ENCODE measurements at places on chromosomes 2 and 18.

GRCh38 chr2:10790228-10790973 lies 22.2 kb downstream of the PDIA6 start:
- no peak for DNase-seq

- no peak for DNase-seq
Measured at GRCh38 chr2:100960688-100961087, 41.4 kb upstream of the RPL31 start.

- DNase-seq: peak; percentile 96
Measured at GRCh38 chr2:133324150-133324561, 244.1 kb downstream of the NCKAP5 start.

GRCh38 chr2:99899058-99899855 lies 243.1 kb downstream of the AFF3 start:
- no peak for DNase-seq

DNA sequence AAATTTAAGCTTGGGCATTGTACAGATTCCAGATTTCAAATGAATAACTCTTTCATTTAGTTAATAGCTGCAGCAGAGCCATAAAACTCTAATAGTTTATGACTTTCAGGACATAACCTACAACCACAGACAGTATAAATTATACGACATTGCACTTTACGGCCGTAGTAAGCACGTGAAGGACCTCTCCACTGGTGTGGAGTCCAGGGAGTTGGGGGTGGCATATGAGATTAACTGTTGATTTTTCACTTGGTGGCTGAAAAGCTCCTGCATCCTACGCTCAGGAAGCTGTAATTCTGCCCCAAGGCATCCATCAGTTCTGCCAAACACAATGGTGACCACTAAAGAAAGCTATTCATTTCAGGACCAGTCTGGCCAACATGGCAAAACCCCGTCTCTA lies 376.2 kb downstream of the SOX11 start:
- no peak for DNase-seq

DNA sequence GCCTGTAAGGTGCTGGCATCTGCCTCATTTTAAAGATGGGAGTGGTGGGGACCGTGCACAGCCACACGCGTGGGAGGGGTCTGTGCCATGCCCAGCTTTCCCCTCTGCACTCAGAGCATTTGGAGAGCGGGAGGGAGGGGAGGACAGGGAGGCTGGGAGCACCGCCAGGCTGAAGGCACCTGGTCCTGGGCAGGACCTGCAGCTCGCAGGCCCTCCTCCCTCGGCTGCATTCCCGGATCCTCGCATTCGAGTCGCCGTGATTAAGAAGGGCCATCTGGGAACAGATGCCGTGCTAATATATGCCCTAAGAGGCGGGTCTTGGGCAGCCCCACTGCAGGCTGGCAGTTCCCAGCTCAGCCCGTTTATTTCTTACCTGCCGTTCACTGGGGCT lies 84.0 kb downstream of the PTGR3 start:
- no peak for DNase-seq

- no peak for DNase-seq
Measured at GRCh38 chr2:129861666-129862288, 117.7 kb upstream of the RAB6C start.

- peak; percentile 9 for DNase-seq
Measured at GRCh38 chr18:58097121-58097906, 53.3 kb downstream of the NEDD4L start.

DNA sequence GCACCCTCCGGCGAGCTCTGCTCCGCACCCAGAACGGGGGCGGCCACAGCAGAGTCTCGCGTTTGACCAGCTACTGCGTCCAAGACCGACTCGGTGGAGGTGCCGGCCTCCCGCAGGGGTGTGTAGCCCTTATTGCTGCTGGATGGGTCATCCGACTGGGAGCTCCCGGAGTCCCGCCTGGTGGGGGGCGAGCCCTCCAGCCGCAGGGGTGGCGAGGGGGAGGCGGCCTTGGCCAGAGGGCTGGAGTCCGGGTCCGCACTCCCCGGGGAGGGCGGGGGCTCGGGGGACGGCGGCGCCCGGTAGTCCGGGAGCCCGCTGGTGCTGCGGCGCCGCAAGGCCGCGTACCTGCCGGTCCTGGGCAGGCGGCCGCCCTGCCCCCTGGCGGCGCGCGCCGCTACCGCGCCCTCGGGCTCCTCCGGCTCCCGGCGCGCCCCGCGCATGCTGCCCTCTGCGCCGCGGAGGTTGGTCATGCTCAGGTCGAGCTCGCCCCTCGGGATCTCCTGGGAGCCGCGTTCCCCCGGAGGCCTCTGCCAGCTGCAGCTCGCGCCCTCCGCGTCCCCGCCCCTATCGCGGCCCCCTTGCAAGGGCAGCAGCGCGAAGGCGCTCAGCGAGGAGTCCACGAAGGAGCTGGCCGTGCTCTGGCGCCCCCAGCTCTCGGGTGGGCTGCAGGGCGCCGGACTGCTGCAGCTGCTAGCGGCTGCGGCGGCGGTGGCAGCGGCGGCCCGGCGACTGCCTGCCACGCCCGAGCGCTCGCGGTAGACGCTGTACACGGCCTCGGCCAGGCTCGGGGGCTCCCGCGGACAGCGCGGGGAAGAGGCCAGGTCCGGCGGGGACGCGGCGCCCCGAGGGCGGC lies 4.8 kb downstream of the TMEM200C start:
- peak; percentile 27 for DNase-seq

DNA sequence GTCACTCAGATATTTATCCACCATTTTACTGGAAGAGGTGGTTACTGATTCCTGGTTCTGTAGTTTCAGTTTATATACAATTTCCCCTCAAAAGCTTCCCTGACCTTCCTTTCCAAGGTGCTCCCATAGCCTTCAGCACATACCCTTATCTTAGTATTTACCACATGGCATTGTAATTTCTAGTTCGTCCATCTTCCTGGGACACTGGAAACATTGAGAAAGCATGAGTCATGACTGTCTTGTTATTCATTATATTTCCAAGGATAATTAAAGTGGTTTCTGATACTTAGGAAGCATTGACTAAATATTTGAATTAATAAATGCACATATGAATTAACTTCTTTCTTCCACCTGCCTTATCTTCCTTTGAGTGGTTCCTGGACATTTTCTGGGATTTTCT lies 203.8 kb downstream of the ETAA1 start:
- DNase-seq: peak; percentile 65

GRCh38 chr18:69956057-69956456 lies 8.4 kb upstream of the CD226 start:
- no peak for DNase-seq

- no peak for DNase-seq
Measured at GRCh38 chr18:39500306-39500705, 1934.7 kb upstream of the CELF4 start.

DNA sequence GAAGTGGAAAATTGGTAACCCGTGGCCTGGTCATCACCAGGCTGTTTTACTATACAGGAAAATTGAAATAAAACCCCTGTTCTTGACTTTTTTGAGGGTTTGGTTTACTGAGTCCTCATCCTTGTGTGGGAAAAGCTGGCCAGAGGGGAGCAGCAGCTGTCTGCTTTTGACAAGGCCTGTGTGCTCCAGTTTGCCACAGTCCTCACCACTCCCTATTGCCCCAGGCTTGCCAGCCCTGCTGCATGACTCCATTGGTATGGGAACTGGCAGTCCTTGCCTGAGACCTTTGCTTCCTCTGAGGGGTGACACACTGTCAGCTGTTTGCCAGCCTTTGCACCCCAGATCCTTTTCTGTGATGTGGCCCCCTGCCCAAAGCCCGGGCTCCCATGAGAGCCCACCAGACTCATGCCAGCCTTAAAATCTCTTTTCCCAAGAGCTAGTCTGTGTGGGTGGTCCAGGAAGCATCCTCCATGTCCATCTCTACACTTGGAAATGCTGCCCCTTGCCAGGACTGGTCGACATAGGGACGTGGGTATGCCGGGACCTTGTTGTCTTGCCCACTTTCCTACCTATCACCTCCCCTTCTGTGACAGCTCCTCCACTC lies 39.0 kb downstream of the GLI2 start:
- no peak for DNase-seq

GRCh38 chr2:96760986-96761832 lies 507 bp downstream of the CNNM4 start:
- no peak for DNase-seq

DNA sequence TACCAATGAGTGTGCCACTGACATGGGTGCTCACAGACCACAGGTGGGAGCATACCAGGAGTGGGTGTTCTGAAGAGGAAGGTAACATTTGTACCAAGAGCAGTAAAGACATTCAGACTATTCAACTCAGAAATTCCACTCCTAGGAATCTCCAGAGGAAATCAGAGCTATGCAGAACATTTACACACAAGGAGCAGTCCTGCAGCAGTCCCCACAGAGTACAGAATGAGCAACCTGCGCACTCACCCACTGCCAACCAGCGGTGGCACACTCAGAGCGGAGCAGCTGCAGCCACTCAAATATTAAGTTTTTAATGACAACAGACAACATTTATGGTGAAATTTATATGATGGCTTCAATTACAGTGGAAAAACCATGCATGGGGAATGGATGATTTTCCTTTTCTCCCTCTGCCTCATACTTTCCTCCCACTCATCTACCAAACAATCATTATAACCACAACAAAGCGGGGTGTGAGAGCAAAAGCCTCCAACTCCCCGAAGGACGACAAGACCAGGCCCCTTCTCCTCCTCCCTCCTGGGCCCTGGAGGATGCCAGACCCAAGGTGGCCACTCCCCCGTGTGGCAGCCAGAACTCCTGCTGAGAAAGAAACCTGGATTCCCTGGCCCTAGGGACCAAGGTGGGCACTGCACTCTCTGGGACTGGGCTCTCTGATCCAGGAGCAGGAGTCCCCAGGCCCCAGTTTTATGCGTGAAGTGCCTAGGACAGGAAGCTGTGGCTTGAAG lies 5.4 kb downstream of the HS6ST1 start:
- DNase-seq: no peak

DNA sequence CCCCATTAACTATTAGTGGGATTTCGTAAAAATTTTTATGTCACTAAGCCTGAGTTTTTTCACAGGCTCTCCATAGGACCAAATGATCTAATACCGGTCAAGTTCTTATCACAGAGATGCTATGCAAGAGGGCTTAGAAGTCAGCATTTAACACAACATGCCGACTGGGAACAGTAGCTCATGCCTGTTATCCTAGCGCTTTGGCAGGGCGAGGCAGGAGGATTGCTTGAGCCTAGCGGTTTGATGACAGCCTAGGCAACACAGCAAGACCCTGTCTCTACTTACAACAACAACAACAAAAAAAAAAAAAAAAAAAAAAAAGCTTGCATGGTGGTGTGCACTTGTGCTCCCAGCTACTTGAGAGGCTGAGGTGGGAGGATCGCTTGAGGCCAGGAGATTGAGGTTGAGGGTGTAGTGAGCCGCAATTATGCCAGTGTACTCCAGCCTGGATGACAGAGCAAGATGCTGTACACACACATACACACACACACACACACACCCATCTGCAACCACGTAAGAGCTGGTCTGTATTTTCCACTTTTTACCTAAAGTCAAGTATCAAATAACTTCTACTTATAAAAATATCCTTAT lies 67.6 kb upstream of the FAM124B start:
- no peak for DNase-seq

DNA sequence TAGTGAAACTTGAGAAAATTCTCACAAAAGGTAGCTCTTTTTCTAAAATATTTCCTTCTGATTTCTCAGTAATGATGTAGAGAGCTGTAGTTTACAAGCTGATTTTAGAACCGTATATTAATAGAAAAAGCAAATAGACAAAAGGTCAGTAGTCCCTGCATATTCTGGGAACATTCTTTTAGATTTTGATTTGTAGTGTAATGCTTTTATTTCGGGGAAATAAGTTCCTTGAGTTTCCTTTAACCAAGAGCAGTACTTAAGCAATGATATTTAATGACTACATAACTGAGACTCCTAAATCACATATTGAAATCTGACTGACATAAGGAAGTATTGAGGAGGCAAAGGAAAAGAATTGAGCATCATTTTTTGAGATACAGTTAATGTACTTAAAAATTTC lies 22.4 kb downstream of the NBEAL1 start:
- no peak for DNase-seq

- peak; percentile 89 for DNase-seq
Measured at GRCh38 chr2:146370826-146371225, 1474.0 kb upstream of the ACVR2A start.

GRCh38 chr2:175312137-175312536 lies 130.6 kb upstream of the ATP5MC3 start:
- no peak for DNase-seq

DNA sequence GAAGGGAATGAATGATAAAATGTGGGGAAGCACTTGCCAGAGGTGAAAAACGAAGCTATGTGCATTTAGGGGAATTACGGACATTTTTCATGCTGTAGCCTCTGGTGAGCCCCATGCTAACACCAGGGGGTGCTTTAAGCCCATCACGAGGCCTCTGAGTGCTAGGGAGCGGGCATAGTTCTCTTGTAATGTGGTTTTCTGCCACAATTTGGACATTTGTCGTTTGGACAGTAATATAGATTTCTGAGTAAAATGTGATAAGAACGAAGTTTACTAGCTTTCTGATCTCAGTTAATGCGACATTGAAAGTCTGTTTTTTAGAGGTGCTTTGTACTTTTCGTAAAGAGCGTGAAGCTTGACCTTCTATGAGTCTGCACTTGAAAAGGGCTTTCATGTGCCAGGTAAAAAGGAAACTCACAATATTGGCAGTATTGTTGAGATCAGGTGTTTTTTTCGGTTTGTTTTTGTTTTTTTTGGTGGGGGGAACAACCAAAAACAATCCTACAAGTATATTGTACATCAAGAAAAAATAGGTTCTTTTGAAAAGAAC lies 50.6 kb downstream of the TRAF3IP1 start:
- DNase-seq: peak; percentile 69

GRCh38 chr2:66324909-66325528 lies 109.9 kb upstream of the MEIS1 start:
- no peak for DNase-seq

- DNase-seq: no peak
Measured at GRCh38 chr2:161570424-161571050, 53.7 kb upstream of the SLC4A10 start.

DNA sequence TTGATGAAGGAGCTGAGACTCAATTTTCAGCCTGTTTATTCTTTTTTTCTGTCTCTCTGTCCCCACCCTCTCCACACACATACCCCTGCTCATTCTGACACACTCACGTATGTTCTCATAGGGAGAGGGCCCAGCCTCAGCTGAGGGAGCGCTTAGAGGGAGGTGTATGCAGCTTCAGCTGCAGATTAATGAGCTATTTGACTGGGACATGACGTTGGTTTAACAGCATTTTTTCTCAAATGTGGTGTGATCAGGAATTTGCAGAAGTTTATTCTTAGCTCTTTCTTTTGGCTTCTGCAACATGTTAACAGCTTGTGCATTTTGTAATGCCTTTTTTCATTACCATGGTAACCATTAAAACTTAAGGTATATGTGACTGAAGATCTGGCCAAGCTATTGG lies 1547.1 kb upstream of the PIK3C3 start:
- peak; percentile 9 for DNase-seq

- no peak for DNase-seq
Measured at GRCh38 chr2:42510191-42510590, 16.4 kb upstream of the KCNG3 start.

- no peak for DNase-seq
Measured at GRCh38 chr2:160479269-160479668, 14.3 kb downstream of the RBMS1 start.

DNA sequence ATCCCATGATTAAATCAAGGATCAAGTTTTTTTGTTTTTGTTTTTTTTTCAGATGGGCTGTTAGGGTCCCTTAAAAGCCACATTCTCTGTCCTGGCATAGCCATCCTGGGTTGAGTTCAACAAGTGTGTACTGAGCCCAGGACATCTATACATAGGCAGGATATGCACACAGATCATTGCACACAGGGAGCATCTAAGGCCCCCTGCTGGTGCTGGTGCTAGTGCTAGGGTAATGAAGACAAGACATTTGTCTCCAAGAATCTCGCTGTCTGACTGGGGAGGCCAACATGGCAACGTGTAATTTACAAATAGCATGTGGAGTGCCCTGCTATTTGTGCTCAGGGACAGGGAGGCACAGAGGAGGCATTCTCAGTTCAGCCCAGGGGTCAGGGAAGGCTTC lies 124.5 kb downstream of the VAPA start:
- no peak for DNase-seq

GRCh38 chr2:109467701-109468100 lies 146.1 kb downstream of the SEPTIN10 start:
- DNase-seq: peak; percentile 51
